Kidney epithelial cell (primary cell): ENCODE measurements at places on chromosomes 5 and 9. TPM values are rescaled to one million over a fixed set of nuclear protein-coding genes. Genes with fewer than 3 reads are reported as not detected.

LRRC70 gene
- total RNA-seq: 0.25 TPM in 1 of 2 replicates, not detected in the other

GRCh38 chr9:88711719-88712118 is 176.7 kb downstream of the NXNL2 start:
- no peak for DNase-seq

- DNase-seq: no peak
These were observed 169.4 kb downstream of the TLE1 start for GRCh38 chr9:81519816-81520495.

DNA sequence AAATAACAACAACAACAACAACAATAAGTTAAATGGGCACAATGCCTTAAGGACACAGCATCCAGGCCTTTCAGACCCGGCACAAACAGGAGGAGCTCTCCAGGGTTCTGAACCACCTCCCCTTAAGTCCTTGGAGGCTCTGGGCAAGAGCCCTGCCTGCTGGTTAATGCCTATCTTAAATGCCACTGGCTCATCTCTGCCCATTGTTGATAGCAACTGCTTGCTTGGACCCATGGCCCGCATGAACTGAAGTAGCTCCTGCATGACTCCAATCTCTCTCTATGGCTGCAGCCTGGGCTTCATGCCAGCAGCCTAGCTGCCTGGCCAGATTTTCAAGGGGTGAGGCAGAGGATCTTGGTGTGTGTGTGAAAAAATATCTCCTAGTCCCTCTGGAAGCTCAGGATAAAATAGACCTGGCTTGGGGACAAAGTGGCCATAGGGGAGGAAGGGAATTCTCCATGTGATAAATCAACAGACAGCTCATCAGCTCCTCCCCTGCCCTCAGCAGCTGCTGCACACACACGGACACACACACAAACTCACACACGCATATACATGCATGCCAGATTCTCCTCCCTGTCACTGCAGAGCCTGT is 27.4 kb downstream of the FAM219A start:
- DNase-seq: no peak

DNA sequence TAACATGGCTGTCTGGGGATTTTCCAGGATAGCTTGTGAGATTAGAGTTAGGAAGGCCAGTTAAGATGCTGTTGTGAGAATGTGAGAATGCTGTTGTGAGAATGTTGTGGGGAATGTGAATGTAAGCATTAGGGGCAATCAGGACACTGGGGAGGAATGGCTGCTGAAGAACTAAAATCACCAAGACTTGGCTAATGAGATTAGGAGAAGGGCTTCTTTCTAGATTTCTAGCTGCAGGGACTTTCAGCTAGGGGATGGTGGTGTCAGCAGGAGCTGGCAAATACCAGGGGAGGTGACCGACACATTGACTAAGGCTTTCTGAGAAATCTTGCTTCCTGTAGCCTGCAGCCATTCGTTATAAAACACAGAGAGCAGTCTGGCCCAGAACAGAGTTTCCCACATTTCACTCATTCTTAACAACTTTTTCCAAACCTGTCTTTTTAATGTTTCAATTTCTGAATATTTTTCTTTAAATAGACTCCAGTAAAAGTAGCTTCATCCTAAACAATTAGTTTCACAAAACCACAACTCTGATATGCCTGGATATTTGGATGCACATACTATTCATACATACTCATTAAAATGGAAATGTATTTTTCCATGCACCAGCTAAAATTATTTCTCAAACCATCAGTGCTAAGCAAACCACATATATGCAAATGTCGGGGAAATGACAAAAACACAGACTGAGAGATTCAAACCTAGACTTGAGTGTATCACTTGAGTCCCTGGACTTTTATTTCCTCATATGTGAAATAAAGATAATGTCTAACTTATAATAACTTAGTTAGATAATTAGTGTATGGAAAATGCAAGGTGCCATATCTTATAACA is 89.3 kb upstream of the TNC start:
- DNase-seq: no peak
